Stimulated activated CD4-positive, alpha-beta T cell treated with anti-CD3 and anti-CD28 coated beads, Interleukin-15, amount 100 ng/mL, for 24 hours (primary cell): ENCODE measurements at places on chromosomes 2 and 18.

GRCh38 chr2:124024561-124025170, 421 bp upstream of the CNTNAP5 start:
- no peak for DNase-seq

DNA sequence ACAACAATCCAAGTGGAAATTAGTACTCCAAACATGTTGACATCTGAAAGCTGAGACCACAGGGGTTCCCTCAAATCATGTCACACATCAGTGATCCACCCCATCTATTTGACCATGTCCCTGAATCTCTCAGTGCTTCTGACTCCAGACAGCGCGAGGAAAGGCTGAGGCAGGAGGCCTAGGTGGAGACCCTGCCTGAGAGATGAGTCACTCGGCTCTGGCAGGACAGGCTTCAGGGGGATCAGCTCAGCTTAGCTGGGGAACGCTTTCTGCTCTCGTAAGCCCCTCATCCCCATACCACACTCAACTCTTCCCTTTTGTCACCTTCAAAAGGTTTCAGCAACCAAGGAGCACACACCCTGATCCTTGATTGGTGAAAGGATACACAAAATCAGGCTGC, 5.8 kb upstream of the FAM228A start:
- DNase-seq = no peak

- DNase-seq = no peak
Observed at GRCh38 chr2:26126074-26126473, 46.8 kb upstream of the GAREM2 start.

DNA sequence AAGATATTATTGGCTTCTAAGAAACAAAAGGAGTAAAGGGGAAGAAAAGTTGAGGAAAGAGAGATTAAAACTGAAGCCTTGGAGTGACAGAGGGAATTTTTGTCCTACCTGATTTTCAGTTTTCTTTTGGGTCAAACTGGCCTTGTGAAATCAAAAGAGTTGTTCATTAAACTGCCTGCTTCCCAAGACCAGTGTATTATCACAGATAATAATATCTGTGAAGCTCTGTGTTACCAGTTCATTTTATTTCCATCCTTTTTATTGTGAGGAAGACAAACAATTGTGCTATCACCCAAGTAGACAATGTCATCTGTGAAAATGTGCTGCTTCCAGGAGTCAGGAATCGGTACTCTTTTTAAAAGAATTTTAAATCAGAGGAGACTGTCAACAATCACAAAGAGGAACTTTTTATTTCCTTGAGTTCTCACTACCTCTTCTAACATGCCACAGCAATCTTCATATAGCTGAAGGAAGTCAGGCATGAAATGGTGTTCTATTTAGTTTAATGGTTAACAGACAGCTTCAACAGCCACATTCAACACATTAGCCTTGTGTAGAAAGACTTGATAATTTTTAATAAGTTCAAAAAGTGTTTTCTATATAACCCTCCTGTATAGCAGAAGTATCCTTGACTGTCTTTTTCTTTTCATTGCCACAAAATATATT, 554.8 kb downstream of the PIK3C3 start:
- no peak for DNase-seq

DNA sequence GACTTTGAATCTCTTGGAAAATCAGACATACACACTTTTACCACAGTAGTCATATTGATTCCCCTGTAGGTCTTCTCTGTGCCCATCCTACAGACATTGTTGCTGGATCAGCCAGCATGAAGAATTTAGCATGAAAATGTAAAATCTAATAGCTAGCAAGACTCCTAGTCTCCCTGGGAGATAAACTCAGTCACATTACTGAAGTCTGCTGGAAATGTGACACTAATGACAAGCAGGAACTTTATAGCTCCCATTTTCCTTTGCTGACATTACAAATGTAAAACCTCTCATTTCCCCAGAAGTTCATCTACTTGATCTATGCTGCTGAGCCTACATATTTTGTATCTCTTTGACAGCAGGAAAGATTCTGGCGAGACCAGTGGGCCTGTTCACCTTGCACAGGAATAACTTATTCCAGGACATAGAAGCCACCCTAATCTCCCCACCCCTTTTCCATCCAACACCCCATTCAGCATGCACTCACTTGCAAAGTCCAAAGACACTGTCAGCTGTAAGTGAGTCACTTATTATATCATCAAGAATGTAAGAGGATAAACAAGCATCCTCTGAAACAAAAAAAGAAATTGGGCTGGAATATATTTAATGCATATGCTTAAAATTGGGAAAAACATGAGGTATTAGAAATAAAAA, 648.3 kb upstream of the PKDCC start:
- DNase-seq = no peak

GRCh38 chr2:120731175-120731574, 4.5 kb upstream of the GLI2 start:
- no peak for DNase-seq

- DNase-seq = no peak
Observed at GRCh38 chr2:237218756-237219155, 133.1 kb downstream of the COPS8 start.

- DNase-seq = no peak
Observed at GRCh38 chr2:212173756-212174510, 364.7 kb downstream of the ERBB4 start.

DNA sequence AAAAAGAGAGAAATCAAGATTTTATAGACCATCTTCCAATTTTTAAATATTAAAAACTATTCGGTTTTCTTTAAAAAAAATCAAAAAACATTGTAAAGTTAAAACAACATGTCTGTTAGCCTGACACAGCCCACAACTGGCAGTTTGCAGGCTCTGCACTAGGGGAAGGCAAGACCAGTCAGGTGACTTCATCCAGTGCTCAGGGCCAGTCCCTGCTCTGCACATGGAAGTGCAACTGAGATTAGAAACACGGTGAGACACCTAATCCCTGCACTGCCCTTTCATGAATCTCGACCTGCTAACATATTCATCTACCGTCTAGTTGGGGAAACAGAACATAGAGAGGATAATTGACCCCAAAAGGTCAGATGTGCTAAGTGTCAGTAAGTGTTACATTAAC, 135.2 kb downstream of the BARD1 start:
- DNase-seq = no peak

- no peak for DNase-seq
Observed at GRCh38 chr2:153464395-153464794, 14.2 kb downstream of the RPRM start.

DNA sequence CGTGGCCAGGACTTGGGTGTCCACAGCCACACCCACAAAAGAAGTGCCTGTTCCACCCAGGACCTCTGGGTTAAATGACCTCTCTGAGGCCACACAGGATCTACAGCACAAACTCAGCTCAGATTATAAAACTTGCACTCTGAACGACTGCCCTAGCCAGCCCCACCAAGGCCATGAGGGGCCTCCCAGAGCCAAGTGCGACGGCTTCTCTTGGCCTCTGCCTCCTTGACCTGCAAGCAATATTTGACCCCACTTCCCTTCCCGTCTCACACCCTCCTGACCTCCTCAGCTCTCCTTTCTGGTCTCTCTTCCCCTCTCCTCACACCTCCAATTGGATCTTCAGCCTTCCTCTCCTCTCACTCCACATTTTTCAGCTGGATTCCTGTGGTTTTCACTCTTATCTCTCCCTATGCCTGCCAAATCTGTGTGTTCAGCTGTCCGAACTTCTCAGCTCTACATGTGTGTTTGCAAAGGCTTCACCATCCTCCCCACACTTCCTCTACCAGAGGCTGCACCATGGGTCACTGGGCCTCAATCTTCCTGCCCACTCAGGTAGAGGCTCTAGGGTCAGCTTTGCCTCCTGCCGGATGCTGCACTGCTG, 25.3 kb upstream of the STEAP3 start:
- no peak for DNase-seq

DNA sequence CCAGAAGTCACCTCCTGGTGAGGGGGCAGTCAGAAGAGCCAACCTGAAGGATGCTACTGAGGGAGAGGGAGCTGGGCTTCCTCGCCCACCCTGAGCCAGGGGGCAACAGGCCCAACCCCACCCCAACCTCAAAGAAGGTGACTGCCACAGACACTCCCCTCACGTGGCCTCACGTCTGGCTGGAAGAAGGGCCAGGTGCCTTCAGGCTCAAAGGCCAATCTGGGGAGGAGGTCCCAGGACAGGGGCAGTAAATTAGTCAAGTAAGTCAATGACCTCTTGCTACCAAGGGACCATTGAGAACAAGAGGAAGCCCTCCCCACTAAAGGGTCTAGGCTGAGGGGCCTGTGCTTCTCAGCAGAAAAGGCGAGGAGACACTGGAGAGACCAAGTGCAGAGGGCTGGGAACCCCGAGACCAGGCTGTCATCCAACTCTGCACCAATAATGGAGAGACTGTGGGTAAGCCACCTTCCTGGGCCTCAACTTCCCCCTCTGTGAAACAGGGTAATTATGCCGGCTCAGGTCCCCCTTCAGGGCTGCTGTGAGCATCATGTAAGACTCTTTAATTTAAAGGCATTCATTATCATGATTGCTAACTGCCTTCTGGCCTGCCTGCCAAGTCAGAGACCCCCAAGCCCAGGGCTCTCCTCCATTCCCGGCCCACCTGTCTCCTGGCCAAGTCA, 20.2 kb upstream of the TNS1 start:
- no peak for DNase-seq

- DNase-seq = no peak
Observed at GRCh38 chr18:10682368-10682714, 156.5 kb downstream of the NAPG start.

DNA sequence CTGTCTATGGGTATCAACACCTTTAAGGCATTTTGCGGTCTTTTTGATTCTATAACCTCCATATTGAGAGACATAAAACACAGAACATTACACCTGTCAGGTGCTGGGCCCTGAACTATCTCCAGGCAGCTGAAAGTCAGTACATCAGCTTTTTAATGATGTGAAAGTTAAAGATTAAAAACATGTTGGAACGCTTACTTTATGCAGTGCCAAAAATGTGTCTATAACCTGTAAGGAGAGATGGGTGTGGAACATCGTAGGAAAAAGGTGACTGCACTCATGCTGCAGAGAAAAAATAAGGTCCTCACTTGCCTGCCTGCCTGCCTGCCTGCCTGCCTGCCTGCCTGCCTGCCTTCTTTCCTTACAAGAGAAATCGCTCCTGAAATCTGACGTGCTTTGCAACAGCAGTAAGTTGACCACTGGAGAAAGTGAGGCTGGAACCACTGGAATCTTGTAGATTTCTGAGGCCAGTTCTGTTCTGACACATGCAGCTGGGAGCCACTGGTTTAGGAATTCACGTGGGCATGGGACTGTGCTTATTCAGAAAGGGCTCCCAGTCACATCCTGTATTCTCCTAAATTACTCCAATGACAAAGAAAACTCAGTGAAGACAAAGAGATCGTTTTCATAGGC, 34.1 kb downstream of the BCL11A start:
- DNase-seq = no peak

GRCh38 chr2:37119157-37119556, 34.8 kb downstream of the GPATCH11 start:
- no peak for DNase-seq

DNA sequence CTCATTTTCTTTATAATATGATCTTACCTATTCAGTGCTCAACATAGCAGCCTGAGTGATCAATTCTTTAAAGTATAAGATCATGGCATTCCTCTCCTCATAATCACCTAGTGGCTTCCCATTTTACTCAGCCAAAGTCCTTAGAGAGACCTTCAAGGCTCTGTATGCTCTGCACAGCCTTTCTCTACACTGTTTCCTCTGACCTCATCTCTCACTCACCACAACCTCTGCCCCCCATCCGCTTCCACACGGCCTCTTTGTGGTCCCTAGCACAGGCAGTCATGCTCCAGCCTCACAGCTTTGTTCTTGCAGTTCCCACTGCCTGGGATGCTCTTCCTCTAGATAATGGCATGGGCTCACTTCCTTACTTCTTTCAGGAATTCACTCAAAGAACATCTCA, 109.2 kb downstream of the HIBCH start:
- no peak for DNase-seq

GRCh38 chr2:70029814-70030409, 57.4 kb upstream of the PCBP1 start:
- DNase-seq = no peak

DNA sequence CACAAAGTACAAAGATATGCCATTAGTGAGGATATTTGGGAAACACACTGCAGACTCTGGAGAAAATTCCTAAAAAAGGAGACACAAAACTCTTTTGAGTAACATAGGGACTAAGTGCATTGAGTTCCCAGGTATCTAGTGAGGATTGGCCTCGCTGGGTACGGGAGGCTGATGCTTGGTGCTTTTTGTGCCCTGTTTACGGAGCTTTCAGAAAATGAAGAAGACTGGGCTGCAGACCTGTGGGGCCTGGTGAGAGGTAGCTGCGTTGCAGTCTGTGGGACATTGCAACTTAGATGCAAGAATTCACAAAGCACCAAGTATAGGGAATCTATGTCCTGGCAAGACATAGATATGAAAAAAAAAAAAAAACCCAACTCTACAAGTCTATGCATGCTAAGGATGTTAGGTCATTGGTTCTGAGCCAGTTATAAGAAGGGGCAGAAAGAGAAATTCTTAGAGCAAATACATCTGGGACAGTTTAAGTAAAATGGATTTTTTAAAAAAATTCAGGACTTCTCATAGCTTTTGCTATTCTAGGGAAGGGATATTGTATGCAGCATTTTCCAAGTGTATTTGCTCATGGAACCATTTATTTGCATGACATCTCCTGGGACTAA, 156.0 kb downstream of the SLC4A3 start:
- no peak for DNase-seq

DNA sequence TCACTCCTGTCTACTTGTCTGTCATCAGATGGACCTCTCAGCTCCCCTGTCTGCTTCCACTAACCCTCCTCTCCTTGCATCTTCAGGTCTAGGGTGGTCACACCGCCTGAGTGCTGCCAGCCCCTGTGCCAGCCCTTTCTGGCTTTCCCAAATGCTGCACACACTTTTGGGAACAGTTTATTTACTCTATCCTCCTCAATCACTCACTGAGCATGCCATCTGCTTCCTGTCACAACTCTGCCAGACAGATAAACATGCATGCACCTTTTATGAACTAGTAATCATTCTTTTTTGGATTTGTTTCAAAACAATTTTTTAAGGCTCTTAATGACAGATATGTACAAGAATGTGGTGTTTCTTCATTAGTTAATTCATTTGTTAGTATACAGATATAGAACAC, 56.3 kb upstream of the CCDC195 start:
- DNase-seq = no peak

DNA sequence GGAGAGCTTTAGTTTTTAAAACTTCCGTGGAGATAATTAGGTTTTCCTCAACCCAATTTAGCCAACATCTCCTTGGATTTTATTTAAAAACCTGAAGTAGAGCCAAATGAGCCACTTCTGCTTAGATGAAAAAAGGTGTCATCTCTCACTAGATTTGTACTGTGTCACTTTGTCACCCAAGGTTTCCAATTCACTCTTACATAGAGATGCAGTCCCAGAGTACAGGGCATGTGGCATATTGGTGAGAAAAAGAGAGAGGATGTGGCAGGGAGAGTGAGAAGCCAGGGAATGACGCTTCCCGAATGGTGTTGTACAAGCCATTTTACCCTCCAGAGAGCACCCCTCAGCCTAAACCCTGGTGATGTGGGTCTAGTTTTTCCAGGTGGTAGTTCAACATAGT, 44.4 kb upstream of the CTLA4 start:
- DNase-seq = no peak

- no peak for DNase-seq
Observed at GRCh38 chr2:163345795-163346573, 389.8 kb downstream of the FIGN start.

GRCh38 chr2:34179511-34179910, 580.4 kb upstream of the FAM98A start:
- DNase-seq = no peak
